H9 (cell line): ENCODE measurements at places on chromosomes 1 and 21.
A peak's percentile ranks its signal among the peaks of the same experiment; 100 is the strongest.

DNA sequence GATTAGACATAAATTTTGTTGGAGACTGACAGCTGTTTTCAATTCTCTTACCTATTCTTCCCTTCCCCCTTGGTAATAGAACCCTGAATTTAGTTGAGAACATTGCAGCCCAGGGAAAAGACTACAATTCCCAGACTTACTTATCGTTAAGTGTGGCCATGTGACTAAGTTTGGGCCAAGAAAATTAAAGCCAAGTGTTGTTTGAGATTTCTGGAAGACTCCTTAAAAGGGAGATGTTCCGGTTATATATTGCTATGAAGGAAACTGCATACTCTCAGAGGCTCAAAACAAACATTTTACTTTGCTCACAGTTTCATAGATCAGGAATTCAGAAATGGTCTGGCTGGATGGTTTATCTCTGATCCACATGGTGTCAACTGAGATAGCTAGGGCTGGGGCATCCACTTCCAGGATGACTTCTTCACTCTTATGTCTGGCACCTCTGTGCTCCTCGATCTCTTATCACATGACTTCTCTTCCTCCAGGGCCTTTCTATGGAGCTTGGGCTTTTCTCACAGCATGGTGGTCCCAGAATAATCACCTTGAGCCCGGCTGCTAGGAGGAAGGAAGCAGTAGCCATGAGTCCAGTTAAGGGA lies 22.4 kb upstream of the CD34 start:
- DNase-seq: no peak

DNA sequence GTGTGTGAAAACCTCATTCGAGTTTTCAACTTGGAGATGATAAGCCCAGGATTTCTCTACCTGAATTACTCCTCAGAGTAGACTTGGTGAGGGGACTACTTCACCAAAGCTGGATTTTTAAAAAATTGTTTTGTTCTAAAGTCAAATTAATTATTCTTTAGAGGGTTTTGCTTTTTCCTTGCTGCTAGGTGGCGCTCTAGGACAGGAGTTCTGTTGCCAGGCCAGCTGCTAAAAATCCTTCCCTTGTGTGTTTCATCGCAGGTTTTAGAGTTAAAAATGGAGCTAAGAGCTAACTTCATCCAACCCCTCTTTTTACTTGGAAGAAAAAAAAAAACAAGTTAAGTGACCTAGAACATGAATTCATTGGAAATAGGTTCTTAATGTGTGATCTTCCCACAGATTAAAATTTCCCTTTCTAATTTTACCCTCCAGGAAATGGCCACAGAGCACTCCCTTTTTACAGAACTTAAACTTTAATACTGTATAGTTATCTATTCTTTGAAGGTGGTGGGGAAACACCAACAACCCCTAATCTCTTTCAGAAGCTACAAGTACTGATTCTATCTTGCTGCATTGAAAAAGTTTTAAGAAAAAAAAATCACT lies 36.7 kb upstream of the FAM163A start:
- peak; percentile 38 for DNase-seq

DNA sequence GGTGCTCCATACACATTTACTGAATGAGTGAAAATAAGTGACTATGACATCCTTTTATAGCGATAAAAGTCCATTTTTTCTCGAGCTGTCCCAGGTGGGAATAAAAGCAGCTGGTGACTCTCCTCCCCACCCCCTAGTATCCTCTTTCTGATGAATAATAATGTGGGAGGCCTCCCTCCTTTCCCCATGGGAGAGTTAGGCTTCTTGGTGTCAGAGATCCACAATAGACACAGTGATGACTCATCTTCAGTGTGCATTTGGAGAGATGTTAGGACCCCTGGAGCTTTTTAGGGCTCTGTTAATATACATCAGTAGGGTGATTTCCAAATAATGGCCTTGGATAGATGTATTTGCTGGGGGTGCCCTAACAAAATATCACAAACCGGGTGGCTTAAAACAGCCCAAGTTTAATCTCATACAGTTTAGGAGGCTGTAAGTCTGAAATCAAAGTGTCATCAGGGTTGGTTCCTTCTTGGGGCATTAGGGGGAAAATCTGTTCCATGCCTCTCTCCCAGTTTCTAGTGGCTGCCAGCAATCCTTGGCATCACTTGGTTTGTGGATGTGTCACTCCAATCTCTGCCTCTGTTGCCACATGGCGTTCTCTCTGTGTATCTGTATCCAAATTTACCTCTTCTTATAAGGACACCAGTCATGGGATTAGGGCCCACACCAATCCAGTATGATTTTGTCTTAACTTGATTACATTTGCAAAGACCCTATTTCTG lies 4.4 kb upstream of the PHC2 start:
- no peak for DNase-seq

DNA sequence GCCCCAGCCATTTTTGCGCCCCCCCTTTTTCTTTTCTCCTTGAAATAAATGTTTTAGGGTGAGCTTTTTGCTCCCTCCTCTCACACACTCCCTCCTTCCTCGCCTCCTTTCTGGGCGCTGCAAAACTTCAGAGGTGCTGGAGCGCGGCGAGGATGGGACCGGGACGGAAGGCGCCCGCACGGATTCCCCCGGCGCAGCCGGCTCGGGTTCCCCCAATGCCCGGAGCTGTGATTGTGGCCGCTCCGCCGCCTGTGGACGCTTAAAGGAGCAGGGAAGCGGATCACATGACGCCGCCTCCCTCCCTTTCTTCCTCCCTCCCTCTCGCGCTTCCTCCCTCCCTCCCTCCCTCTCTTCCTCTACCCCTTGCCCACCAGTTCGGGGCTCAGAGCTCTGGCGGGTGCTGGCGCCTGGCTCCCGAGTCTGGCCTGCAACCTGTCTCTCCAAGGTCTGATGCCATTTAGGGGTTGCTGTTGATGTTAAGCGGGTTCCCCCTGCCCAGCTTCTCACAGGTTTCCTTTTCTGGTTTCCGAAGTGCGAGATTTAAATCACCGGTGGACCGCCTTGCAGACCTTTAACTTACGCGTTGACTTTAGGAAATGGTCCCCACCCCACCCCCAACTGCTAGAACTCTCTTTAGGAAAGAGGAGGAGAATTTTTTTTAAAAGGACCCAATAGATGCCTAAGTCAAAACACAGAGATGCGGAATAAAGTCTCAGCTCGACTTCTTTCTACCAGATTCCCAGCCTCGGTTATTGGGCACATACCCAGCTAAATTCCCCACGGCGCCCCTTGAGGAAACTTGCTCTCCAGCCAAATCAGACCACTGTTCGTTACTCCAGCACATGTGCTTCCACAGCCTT lies at the start of gene WLS:
TSS of gene WLS (minus strand) at position 235 of the 860 bp plus-strand sequence. CDS start at position 11, 224 bp downstream.
- DNase-seq: peak; percentile 84

DNA sequence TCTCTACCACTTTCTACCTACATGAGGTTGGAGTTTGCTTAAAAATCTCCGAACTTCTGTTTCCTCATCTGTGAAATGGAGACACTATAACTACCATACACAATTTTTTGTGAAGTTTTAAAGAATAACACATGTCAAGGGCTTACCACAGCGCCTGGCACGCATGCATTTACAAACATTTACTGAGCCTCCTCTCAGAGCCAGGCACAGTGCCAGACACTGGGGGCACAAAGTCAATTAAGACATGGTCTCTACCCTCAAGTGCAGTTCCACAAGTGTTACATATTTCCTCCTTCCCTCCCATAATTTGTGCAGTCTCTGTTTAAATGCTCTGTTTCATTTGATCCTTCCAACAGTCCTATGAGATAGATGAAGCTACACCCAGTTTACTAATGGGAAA lies 356.4 kb upstream of the ESRRG start:
- no peak for DNase-seq

DNA sequence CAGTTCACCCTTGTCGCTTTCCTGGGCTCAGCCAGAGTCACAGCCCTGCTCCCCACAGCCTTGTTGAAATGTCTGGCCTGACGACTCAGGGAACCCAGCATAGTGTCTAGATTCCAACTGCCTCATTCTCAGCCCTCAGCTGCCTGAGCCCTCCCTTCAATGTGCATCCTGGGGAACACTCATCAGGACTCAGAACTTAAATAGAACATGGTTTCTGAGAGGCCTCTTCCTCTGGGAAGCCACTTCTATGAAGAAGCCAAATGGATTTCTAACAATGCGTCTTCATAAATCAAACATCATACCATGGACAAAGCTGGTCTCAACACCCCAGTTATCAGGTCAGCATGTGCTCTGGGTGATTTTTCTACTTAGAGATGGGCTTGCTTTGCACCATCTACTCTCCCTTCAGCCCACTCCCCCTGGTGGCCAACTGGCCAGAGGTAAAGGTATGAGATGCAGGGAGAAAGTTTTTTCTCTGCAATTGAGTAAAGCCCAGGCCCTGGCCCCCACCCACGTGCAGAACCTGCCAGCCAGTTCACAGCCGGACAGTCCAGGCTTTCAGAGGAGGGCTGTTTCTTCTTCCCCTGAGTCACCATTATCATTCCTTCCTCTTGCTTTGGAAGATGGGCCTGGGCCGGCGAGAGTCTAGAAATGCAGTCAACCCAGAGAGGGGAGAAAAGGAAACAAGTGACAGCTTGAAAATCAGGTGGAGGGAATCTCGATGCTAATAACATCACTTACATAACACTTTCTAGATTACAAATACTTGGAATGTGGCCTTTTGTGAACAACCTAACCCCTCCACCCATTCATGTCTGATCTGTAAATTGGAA lies 32.1 kb downstream of the CD244 start:
- DNase-seq: peak; percentile 83

DNA sequence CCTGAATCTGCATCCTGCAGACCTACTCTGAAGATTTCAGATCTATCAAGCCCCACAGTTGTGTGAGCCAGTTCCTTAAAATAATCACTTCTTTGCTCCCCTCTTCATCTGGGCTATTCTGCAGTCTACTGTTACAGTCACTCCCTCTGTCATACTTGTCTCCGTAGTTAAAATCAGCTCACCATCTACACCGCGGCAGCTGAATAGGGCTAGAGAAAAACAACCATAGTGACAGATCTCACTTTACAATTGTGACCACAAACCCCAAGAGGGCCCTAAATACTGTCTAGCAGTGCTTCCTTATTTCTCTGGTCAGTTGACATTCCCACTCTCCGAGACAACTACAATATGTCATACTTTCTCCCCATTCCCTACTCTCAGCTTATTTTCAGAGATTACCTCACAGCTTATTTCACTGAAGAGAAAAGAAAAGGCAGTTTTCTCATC lies 12.9 kb downstream of the DESI2 start:
- no peak for DNase-seq

DNA sequence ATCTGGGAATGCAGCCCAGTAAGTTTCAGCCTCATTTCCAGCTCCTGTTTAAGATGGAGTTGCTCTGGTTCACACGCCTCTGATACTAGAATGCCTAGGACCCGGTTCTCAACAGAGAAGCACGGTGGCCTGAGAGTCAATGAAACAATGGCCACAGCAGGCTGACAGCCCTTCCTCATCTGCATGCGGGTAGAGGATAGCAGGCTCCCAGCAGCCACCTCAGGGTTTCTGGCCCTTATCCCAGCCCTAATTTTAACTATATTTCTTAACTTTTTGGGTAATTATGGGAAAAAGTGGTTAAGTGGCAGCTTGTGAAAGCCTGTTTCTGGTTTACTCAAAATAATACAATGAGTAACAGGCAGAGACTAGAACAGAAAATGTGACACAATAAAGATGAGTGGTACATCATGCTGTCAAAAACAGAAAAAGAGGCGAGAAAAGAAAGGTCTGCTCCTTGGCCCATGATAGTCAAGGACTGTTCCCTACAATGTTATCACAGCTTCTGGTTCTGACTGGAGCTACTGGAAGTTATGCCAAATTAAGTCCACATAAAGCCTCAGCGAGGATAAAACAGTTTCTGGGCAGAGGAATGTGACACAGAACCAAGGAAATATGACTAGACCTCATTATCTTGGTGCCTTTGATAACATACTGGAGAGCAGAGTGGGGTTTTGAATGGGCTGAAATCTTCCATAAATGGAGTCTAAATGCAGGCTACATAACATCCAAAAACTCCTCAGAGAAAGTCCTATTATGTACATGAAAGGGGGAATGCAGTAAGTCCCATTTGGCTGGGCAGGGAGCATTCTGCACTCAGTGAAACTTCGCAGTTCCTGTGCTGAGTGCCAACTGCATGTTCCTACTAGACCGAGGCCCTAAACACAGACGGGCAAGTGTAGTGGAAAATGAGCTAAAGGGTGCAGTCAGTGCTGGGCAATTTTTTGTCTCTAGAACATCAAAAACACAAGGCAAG lies 92.1 kb downstream of the NIBAN1 start:
- no peak for DNase-seq

DNA sequence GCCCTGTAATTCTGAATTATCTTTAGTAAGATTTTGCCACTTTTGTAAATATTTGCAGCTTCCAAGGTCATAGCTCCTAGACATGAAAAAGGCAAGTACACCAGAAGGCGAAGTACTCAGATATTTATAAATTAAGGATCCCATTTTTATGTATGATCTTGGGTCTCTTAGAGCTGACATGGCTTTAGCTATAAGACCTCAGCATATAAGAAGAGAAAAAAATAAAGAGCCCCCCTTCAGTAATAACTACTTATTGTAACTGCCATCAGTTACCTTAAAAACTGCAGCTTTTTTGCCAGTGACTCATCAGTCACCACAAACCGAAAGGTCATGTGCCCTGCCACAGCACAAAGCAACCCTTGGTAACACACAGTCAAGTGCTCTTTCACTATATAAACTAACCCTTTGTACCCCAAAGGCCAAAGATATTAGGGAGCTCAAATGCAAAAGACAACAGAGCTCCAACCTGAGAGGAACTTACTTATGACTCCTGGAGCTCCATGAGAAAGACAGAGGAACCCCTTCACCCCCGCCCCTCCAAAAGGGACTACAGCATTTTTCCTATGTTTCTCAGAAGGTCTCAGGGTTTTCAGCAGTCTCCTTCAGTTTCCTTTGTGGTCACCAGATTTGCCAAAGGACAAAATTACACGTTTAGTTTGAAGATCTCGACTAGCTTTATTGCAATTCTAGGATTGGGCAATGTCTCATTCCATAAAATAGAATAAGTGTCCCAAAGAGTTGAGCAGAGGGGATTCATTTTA lies 219.8 kb upstream of the DUSP10 start:
- DNase-seq: no peak

DNA sequence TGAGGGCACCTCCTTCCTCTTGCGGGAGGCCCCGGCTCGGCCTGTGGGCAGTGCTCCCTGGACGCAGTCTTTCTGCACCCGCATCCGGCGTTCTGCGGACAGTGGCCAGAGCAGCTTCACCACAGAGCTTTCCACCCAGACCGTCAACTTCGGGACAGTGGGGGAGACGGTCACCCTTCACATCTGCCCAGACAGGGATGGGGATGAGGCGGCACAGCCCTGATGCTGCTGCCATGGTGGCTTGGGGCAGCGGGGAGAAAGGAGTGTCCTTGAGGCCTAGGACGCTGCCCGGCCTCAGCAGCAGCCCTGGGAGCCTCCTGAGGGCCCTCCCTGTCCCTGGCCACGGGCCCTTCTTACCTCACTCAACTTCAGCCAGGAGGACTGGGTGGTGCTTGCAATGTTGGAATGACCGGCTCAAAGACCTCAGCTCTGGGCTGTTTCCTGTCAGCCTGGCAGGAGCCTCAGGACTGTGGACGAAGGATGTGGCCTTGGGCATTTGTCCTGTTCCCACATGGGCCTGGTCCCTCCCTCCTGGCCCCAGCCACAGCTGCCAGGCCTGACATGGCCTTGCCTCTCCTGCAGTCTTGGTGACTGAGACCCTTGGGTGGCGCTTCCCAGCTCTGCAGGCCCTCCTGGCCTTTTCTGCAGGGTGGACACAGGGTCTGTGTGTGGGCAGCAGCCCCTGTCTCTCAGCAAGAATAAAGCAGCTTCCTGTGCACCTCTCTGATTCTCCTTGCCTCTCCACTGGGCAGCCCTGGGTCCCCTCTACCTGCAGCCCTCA lies 45.9 kb downstream of the TRIM11 start:
- no peak for DNase-seq

GRCh38 chr1:153880962-153881361 lies 41.8 kb downstream of the GATAD2B start:
- no peak for DNase-seq

- DNase-seq: no peak
Observed at GRCh38 chr1:207059881-207060280, 6.8 kb downstream of the PFKFB2 start.
